ENCODE measurements at places on chromosomes 2 and 18.

GRCh38 chr2:58204195-58204959 lies 36.7 kb downstream of the FANCL start:
- no peak for DNase-seq

GRCh38 chr18:71027531-71027930 lies 738.7 kb downstream of the SOCS6 start:
- DNase-seq, result no peak

GRCh38 chr2:239706367-239706766 lies 305.5 kb upstream of the HDAC4 start:
- DNase-seq, result no peak

DNA sequence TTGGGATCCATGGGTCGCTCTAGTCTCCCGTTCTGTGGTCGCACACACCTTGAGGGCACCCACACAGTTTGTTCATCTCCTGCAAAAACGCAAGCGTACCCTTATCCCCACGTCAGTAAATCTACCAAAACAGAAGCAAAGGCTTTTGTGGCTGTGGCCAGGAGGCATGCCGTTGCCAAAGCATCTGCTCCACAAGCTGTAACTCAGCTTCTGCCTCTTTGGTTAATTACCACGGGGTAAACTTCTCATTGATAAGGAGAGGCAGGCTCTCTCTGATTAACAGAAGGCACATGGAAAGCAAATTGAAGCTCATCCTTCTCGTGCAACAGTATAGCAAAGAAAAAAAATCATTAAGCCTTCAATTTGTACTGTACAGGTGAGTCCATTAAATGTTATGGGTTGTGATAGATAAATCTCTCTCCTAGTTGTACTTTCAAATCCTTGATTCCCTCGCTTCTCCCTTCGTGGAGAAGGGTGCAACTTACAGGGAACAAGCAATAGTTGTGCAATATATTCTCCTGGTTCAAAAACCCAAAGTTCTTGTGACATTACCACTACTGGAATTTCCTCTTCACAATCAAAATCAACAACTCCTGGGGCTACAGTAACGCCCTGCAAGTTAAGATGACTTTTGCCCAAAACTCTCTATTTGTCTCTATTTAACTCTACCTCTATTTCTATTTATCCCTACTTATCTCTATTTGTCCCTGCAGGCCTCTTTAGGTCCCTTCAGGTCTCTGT lies 10.3 kb downstream of the PECR start:
- DNase-seq, result no peak

- DNase-seq, result no peak
Measured at GRCh38 chr2:149188291-149188690, 142.1 kb upstream of the LYPD6 start.

DNA sequence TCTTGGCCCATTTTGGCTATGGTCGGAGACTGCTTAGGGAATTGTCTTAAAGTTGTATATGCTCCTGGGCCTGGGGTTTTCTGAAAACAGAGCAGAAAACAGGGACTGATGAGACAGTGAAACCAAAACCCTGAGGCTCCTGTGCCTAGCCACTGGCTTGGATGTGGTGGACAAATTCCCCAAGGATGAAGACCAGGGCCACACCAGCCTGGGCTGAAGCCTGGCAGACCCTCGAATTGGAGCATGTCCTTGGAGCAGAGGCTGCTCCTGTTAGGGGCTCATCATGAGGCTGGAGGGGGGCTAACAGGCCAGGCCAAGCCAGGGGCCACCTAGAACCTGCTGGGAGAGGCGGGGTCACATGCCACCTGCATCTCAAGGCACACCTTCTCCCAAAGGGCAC lies 68.1 kb downstream of the STPG4 start:
- no peak for DNase-seq

GRCh38 chr2:217301142-217301925 lies 441.5 kb upstream of the TNP1 start:
- no peak for DNase-seq

GRCh38 chr2:197058777-197059300 lies 132.3 kb upstream of the PGAP1 start:
- DNase-seq, result no peak

DNA sequence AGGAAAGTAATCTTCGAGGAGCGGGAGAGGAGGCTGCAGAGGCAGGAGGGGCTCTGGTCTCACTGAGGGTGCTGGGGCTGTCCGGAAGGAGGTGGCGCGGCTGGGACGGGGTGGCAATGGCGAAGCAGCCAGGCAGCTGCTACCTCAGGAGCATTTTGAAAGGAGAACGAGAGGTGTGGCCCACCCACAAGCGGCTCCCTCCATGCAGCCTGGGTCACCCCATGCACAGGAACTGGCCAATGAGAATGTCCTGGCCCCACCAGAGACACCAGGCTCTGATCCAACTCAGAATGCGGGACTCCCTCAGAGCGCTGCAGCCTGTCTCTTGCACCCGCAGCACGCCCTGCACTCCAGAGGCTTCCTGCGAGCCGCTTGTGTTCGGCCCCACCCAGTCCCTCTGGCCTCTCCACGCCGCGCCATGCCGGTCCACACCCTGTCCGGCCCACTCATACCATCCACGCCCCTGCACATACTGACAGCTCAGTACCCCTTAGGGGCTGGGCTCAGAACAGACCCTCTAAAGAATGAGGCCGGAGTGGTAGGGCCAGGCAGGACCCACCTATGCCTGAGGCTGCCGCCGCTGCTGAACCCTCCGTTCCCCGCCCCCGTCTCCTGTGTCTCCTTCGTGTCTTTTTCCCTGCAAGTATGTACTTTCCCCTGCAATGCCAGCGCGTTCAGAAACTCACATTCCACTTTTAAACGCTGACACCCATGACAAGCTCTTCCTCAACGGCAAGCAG lies 6.4 kb upstream of the BOK start:
- no peak for DNase-seq

DNA sequence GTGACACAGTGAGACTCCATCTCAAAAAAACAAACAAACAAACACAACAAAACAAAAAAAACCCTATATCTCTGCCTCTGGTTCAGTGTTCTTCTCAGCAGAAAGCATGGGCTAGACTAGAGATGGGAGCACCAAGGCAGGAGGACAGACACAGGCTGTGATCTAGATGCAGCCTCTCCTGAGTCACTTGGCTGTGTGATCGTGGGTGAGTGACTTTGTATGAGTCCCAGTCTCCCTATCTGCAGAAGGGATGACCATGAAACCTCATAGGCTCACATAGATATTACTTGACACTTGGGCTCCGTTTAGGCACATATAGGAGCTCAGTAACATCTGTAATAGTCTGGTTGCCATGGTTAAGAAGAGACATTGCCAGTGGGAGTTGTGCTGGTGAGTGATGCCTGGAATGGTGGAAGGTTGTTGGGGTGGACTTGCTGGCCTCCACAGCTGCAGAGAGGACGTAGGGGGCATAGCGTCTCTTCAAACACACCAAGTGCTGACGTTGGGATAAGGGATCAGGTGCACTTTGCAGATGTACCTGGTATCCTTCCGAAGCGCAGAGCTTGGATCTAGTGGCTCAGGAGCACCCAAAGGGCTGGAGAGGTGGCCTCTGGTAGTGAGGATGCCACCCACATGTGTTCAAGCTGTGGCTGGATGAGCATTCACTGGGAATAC lies 318.9 kb upstream of the HS6ST1 start:
- DNase-seq, result no peak

DNA sequence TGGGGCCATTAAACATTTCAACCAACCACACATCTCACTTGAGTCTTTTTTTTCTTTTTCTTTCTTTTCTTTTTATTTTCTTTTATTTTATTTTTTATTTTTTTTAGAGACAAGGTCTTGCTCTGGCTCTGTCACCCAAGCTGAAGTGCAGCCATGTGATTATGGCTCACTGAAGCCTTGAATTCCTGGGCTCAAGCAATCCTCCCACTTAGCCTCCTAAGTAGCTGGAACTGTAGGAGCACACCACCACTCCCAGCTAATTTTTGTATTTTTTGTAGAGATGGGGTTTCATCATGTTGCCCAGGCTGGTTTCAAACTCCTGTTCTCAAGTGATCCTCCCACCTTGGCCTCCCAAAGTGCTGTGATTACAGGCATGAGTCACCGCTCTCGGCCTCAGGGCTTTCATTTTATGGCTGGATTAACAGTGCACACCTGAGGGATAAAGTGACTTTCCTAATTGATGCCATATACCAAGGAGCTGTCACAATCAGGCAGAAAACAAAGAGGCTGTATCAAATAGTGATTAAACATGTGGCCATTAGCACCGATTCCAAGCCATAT lies 21.5 kb downstream of the KIAA2012 start:
- no peak for DNase-seq

DNA sequence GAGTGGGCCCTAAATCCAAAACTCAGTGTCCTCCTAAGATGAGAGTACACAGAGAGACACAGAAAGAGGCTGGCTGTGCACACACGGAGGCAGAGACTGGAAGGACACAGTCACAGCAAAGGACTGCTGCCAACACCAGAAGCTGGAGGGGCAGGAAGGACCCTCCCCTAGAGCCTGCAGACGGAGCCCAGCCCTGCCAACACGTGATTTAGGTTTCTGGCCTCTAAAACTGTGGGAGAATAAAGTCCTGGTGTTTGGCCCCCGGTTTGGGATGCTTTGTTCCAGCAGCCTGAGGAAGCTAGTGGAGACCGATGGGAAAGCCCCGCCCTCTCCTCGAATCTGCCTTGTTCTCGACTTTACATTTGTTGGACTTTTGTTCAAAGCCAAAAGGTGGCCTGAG lies 10.6 kb downstream of the CNDP1 start:
- DNase-seq, result no peak

GRCh38 chr2:190867212-190867611 lies 13.4 kb upstream of the GLS start:
- DNase-seq, result peak; percentile 87

DNA sequence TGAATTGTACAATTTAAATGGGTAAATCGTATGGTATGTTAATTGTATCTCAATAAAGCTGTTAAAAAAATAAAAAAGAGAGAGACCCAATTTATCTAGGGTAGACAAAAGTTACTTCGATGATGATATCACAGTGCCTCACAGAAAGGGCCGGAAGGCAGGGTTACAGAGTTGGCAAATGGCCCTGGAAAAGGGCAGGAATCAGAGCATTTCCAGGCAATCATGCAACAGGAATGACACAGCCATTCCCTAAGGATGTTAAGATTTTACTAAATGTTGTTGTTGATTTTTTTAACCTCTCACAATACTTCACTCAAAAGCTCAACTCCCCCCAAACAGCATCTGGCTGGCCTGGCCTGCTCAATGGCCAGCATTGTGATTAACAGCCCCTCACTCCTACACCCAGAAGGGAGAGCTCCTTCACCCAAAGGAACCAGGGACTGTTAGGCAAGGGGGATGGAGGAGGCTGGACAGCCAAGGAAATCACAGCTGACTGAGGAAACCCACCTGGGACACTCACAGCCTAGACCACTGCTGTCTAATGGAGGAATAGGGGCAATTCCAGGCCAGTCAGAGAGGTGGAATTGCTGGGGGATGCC lies 7.7 kb upstream of the SP100 start:
- no peak for DNase-seq

DNA sequence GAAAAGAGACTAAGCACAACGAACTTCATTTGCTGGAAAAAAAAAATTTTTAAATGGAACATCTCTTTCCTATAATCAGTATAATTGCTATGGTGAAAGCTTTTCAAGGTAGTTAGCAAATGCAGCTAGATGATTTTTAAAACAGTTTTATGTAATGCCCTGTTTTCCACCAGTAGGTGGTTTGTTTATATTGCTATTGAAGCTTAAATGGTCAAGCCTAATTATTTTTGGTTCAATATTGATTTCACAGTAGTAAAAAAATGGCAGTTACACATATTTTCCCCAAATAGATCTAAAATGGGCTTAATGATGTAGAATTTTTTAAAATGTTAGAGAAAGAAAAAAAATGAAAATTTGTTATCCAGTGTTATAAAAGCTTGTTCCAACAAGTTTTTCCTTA lies 70.2 kb downstream of the CDH19 start:
- no peak for DNase-seq

DNA sequence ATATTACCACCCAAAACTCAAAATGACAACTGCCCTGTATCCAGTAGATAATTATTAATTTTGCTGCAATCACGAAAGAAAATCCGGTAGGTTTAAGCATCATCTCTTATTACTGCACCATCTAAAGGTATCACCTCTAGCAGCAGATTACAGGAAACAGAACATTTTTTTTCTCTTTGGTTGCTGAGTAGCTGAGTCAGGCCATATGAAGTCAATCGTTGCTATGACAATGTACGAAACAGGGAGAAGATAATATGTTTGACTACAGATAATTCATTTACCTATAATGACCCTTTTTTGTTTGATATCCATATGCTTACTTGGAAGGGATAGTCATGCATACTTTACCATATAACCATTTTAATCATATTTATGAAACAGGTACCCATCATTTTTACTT lies 831.6 kb upstream of the CHAC2 start:
- DNase-seq, result no peak

GRCh38 chr2:134677856-134678756 lies 40.7 kb downstream of the TMEM163 start:
- DNase-seq, result no peak

DNA sequence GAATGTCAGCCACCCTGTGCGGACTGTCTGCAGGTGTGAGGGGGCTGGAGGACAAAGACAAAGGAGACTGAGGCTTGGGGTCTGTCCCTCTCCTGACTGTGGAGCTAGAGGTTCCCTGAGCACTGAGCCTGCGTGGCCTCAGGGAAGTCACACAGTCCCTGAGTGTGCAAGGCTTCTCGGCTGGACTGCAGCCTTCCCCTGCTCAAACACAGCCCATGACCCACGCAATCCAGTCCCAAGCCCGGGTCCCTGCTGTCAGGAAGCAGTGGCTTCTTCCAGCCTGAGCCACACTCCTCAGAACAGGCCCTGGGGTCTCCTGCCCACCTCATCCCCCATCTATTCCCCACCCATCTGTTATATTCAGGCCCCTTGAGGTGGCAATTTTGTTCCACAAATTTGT lies 2.7 kb downstream of the ASTL start:
- no peak for DNase-seq

- no peak for DNase-seq
Measured at GRCh38 chr2:239630618-239631286, 229.9 kb upstream of the HDAC4 start.

DNA sequence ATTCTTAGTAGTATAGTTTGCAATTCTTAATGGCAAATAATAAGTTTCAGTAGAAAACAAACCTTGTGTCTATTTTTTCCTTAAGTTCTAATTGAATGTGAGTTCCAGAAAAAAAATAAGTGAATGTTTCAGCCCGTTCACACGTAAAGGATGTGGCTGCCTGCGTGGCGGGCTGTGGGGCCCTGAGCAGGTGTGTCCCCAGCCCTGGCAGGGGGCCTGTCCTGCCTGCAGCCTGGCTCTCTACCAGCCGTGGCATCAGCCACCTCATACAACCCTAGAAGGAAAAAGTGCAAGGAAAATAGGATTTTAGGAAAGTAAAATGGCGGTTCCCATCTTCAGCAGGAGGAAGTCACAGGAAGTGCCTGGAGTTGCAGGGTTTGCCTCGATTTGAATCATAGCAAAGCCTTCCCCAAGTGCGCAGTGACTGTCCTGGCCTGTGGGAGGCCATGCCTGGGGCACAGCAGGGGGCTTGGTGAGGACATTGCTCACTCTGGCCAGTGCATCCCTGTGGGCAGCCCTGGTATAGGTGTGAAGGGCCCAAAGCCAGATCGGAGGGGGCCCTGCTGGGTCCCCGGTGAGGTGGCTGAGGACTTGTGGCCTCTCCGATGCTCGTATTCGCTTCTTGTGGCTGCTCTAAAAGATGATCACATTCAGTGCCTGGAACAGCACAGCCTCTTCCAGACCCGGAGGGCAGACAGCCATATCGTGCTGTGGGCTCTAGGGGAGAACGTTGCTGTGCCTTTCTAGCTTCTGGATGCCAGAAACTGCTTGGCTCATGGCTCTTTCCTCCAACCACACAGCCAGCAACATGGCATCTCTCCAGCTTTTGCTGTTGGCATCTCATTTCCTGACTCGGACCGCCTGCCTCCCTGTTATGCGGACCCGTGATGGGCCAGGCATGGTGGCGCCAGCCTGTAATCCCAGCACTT lies 12.6 kb downstream of the DTYMK start:
- DNase-seq, result peak; percentile 4

Measured in RCC 7860 (cell line).